NCI-H1105 treated with DMSO at 0.1 percent for 48 hours (cell line): ENCODE measurements at places on chromosomes 1 and 21.

GRCh38 chr1:54547601-54548388 is at the start of gene ACOT11:
Gene ACOT11, plus strand, starts transcription at chr1:54548228. Its CDS starts 82 bp downstream, at chr1:54548310.
- peak; percentile 89 for DNase-seq

DNA sequence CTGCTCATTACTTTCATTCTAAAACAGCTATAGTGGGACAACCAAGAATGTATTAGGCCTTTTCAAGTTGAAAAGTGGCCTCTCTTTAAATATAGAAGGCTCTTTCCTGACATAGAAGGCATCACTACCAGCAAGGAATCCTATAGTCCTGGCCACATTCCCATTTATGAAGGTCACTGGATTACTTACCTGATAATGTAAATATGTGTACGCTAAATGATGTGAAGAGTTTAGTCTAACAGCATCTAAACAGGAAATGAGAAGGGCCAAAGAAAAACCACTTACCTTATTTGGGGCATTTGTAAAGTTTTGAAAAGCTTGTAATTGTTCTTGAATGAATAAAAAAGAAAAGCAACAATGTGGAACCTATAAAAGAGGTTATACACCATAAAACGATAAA is 24.7 kb downstream of the PRKACB start:
- no peak for DNase-seq

GRCh38 chr1:108017698-108018097 is 52.7 kb upstream of the VAV3 start:
- DNase-seq: no peak

- no peak for DNase-seq
Observed at GRCh38 chr1:156259805-156260204, 11.9 kb upstream of the PAQR6 start.

- no peak for DNase-seq
Observed at GRCh38 chr1:172395576-172395975, 24.9 kb upstream of the C1orf105 start.

GRCh38 chr21:45281411-45282282 is 6.0 kb downstream of the POFUT2 start:
- no peak for DNase-seq

GRCh38 chr1:21099869-21100131 is 76.9 kb downstream of the EIF4G3 start:
- DNase-seq: no peak

DNA sequence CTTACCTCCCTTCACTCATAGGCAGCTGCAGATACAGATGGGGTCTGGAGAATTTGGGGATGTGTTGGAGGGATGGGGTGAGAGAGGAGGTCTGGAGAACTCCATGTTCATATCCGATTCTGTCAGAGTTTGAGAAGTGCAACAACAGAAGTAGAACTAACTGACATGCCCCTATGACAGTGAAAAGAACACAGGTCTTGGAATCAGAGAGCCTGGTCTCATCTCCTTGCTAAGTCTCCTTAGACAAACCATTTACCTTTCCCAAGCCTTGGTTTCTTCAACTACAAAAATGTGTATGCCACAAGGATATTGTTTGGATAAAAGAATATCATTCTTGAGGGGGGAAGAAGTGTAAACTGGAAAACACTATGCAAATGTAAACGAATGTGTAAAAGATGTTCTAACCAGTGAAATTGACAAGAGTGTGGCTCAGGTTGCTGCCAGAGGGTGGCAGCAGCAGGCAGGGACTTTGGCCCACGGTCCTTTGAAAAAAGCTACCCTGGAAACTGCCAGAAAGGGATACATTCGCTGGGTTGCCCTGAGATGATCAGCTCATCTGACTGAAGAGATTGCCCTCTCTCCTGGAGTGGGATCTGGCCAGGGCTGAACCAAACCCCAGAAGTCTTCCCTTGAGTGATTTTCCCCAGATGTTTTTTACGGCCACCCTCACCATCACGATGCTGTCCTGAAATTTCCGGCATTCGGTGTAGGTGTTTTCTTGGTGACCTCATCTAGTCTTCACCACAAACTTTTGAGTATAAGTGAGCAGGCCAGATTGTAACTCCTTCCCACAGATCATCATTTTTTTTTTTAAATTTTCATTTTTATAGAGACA is 17.0 kb upstream of the CD2 start:
- peak; percentile 56 for DNase-seq

DNA sequence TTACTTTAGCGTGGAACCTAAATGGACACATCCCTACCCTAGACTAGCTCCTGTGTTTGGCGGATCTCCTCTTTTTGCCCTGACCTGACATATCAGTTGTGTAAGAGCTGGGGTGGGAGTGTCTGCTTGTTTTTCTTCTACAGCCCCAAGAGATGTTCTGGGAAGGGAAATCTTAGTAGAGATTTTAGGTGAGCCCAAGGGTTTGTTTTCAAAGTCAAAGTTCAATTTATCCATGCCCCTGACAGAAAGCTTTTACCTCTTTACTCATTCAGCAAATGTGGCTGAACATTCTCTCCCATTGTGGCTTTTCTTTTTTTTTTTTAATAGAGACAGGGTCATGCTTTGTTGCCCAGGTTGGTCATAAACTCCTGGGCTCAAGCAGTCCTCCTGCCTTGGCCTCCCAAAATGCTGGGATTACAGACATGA is 7.3 kb upstream of the TARS2 start:
- no peak for DNase-seq

DNA sequence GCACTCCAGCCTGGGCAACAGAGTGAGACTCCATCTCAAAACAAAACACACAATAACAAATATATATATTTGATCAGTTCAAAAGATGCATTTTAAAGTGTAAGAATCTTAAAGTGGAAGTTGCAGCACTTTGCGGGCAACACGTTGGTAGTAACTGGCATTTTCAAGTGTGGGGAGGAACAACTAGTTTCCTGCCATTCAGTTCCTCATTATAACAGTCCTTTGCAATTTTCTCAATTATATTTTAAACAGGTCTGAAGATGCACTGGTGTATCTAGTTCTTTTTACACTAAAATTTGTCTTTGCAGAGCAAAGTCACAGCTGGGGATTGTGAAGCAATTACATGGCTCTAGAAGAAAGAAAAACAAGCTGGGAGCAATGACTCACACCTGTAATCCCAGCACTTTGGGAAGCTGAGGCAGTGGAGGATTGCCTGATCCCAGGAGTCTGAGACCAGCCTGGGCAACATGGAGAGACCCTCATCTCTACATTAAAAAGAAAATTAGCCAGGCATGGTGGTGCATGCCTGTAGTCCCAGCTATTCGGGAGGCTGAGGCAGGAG is 25.3 kb downstream of the RRAGC start:
- no peak for DNase-seq

DNA sequence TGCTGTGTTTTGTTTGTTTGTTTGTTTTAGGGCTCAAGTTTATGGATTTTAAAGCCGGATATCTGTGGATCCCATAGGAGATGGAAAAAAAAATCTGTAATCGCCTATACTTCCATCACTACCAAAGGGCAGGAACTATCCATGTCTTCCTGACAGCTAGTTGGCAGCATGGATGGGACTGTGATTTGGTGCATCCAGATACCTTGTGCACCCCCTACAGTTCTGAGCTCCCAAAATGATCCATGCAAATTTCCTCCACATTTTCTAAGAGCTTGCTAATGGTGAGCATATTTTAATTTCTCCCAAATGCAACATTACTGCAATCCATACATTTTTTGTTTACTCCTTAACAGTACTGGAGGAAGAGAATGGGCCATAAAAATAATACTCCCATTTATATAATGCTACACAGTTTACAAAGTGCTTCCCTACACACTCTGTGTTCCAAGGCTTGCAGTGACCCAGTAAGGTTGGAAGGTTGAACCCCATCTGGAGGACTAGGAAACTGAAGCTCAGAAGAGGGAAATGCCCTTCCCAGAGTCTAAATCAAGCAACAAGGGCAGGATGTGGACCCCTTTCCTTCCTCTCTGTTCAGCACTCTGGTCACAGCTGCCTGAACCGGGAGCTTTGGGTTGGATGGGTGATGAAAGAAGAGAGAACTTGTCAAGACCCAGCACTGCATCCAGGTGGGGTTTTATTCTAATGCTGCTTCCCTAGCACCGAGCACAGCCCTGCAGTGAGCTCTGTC is 48.0 kb downstream of the CAPN8 start:
- no peak for DNase-seq

DNA sequence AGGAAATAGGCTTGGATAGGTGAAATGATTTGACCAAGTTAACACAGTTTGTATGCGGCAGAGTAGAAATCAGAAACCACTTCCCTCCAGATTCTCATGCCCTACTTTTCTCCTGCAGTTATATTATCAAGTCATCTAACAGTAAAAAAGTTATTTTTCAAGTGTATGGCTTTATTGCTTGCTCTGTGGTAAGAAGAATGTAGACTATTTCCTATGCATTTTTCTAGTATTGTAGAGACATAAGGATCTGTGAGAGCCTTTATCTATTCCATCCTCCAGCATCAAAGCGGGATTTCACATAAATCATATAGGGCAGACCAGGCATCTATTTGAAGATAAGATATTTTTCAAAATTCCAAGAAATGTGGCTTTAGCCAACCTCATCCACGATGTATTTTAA is 208.5 kb downstream of the TTLL7 start:
- DNase-seq: no peak

GRCh38 chr1:11858968-11859871 is 475 bp upstream of the NPPB start:
- no peak for DNase-seq

DNA sequence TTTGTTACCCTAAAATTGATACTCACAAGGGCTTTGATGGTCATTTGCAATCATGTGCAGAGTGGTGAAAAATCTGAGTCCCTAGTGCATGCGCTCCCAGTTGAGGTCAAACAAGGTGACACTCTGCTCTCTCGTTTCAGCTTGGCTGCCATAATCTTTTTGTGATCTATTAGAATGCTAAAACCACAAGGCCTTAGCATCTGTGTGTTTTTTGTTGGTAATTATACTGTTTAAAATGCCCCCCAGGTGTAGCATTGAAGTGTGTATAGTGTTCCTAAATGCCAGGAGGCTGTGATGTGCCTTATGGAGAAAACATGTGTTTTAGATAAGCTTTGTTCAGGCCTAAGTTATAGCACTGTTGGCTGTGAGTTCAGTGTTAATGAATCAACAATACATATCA is 89.3 kb downstream of the PLD5 start:
- DNase-seq: no peak

GRCh38 chr1:55318116-55318817 is 103.1 kb upstream of the USP24 start:
- no peak for DNase-seq

DNA sequence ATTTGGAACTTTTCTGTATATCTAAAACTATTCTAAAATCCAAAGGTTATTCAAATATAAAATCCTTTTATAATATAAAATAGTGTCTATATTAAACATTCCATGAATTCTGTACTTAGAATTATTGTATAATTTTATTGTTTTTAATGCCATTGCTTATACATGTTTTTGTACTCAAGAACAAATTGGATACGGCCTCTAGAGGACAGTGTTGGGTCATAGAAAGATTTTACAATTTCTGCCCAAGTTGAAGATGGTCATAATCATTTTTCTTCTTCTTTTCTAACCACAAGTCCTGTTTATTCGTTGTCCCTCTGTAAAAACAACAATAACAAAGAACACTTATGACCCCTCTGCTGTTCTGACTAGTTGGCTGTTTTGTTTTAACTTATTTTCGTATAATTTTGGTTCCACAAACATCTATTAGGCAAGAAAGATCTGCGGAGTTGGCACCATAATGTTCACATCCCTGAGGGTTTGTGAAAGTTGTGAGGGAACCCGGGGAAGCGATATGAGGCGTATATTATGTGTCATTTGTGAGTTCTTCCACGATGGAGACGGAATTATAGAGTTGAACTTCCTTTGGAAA is 75.7 kb upstream of the KIF26B start:
- DNase-seq: no peak

DNA sequence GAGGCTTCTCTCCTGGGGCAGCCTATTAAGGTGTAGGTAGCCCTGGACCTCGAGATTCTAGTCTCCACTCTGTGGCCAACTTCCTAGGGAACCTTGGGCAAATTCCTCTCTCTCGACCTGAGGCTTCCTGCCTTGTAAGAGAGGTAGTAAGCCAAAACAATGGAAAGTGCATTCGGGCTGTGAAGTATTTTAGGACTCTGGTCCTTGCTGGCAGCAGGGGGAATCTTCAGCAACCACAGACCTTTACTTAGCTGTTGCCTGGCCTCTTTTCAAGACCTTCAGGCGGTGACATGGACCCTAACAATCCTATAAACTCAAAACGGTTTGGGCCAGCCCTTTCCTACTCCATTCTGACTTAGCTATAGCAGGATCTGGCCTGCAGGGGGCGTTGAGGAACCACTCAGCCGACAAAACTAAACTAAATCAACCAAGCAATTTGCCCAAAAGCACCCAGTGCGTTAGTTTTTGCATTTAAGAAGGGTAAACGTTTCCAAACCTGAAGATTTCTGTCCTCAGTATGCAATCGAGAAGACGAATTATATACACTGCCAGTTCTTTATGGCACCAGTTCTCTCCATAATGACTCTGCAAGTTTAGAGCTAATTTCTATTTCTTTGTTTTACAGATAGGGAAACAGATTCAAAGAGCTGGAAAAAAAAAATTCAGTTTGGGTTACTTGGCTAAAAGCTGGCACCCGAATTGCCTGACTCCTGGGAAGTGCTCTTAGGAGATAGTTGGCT is 10.9 kb upstream of the SESN2 start:
- DNase-seq: peak; percentile 65

GRCh38 chr1:207289756-207290155 is 31.7 kb upstream of the CD55 start:
- no peak for DNase-seq

GRCh38 chr1:40625476-40626382 is 39.8 kb downstream of the RIMS3 start:
- no peak for DNase-seq

- DNase-seq: peak; percentile 38
Observed at GRCh38 chr1:71587961-71588360, 507.1 kb upstream of the ZRANB2 start.

- no peak for DNase-seq
Observed at GRCh38 chr21:43603233-43603626, 56.1 kb downstream of the HSF2BP start.

GRCh38 chr1:212512816-212513559 is 80.3 kb downstream of the NENF start:
- no peak for DNase-seq

- DNase-seq: peak; percentile 94
Observed at GRCh38 chr1:243254927-243255790, at the start of gene CEP170. Gene CEP170, minus strand, starts transcription at chr1:243255281. Its CDS starts 30,001 bp downstream, at chr1:243225280.

DNA sequence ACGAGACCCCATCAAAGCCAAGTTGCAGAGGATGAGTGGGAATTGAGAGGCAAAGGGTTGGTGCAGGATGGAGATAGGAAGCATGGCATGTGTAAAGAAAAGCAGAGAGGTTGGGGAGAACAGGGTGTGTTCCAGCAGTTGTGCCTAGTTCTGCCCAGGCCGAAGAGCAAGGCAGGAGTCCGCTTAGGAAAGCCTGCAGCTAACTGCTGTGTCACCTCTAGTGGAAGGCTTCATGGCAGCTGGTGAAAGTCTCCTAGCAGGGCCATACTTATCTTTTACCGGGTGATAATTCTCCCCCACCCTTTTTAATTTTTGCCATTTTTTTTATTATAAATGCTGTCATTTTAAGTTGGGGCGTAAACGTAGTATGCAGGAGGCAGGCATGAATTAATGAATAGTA is 93.6 kb downstream of the NFIA start:
- DNase-seq: no peak

- no peak for DNase-seq
Observed at GRCh38 chr21:29817450-29817849, 122.3 kb downstream of the GRIK1 start.
